Osteoblast (primary cell): ENCODE measurements at places on chromosomes 2 and 18. TPM values are rescaled to one million over a fixed set of nuclear protein-coding genes. Genes with fewer than 3 reads are reported as not detected.

RIT2 gene
- not detected in 2 replicates for total RNA-seq

GRCh38 chr2:95061601-95062183 is 36.2 kb downstream of the MAL start:
- DNase-seq = no peak
- peaks cover 15% of the 10 kb centered on the region for H3K27me3 ChIP-seq
- no peaks in the 10 kb centered on the region for H3K4me1 ChIP-seq
- H3K27ac ChIP-seq = no peak overlapping the region
- H3K36me3 ChIP-seq = no peaks in the 10 kb centered on the region

DNA sequence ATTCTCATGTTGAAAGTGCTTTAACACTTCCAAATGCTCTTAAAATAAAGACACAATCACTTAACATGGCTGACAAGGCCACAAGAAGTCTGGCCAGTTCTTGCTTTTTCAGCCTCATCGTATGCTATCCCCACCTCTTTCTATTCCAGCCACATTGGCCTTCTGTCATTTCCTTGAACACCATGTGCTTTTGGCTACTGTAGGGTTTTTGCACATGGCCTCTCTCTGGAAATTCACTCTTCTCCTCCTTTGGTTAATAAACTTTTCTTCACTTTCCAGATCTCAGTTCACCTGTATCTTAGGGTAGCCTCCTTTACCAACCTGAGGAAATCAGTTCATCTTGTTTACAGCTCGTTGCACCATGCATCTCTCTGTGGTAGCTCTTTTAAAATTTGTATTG is 450.5 kb upstream of the MEX3C start:
- H3K27me3 ChIP-seq = no peaks in the 10 kb centered on the region
- no peak overlapping the region for H3K27ac ChIP-seq
- no peak overlapping the region for H3K4me3 ChIP-seq
- H3K4me1 ChIP-seq = no peaks in the 10 kb centered on the region
- no peak for DNase-seq
- no peaks in the 10 kb centered on the region for H3K36me3 ChIP-seq

GRCh38 chr2:68429311-68429826 is 37.7 kb downstream of the FBXO48 start:
- H3K27ac ChIP-seq = no peak overlapping the region
- H3K4me1 ChIP-seq = peaks cover 13% of the 10 kb centered on the region

- no peaks in the 10 kb centered on the region for H3K36me3 ChIP-seq
- H3K27ac ChIP-seq = peak within 1 kb of the TSS; percentile 88
- no peaks in the 10 kb centered on the region for H3K27me3 ChIP-seq
- H3K4me1 ChIP-seq = peaks cover 24% of the 10 kb centered on the region
These were observed at the start of gene SATB2 for GRCh38 chr2:199457147-199458008. SATB2 (minus strand) TSS chr2:199457939; CDS start chr2:199456037, 1,902 bp downstream.

DNA sequence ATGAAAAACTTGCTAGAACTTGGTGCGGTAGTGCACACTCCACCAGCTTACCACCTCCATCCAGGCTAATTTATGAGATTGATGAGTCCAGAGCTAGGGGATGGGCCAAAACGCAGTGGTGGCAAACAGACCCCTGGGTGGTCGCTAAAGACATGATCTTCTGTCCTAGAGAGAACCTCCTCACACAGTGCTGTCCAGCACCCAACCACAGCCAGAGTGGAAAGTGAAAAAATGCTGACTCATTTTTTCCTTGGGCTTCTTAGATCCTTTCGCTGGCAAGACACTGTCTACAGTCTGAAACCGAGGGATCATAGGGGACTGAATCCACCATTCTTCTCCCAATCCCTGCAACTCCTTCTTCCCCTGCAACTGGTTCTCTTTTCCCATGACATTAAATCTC is 4.1 kb downstream of the ANTXR1 start:
- H3K36me3 ChIP-seq = peaks cover 8% of the 10 kb centered on the region
- H3K27ac ChIP-seq = peak overlapping the region; percentile 64
- peak overlapping the region; percentile 44 for H3K4me3 ChIP-seq
- H3K27me3 ChIP-seq = no peaks in the 10 kb centered on the region

DNA sequence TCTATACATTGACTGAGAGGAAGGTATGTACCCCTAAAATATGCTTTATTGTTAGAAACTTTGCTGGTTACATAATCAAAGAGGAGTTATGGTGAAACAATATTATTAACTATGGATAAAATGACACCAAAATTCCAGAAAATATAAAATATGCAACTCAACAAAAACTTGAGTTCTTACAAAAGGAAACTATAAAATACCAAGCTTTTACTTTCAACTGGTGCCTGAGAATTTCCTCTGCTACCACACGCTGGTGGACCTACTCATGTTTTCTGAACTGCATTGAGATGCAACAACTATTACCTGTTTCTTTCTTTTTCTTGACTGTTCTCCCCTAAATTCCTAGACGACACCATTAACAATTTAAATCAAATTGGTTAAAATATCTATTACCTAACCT is 8.2 kb upstream of the NFE2L2 start:
- no peak overlapping the region for H3K27ac ChIP-seq
- peaks cover 38% of the 10 kb centered on the region for H3K4me1 ChIP-seq
- H3K36me3 ChIP-seq = no peaks in the 10 kb centered on the region
- DNase-seq = no peak
